Stimulated activated CD8-positive, alpha-beta memory T cell treated with anti-CD3 and anti-CD28 coated beads, Interleukin-15, amount 100 ng/mL, for 1 hour (primary cell): ENCODE measurements at places on chromosomes 12 and 14.

DNA sequence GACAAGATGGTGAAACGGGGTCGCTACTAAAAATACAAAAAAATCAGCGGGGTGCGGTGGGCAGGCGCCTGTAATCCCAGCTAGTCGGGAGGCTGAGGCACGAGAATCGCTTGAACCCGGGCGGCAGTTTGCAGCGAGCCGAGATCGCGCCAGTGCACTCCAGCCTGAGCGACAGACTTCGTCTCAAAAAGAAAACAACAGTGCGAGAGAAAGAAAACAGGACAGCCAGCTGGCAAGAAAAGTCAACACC is 633 bp upstream of the RNU4-2 start:
- no peak for DNase-seq

DNA sequence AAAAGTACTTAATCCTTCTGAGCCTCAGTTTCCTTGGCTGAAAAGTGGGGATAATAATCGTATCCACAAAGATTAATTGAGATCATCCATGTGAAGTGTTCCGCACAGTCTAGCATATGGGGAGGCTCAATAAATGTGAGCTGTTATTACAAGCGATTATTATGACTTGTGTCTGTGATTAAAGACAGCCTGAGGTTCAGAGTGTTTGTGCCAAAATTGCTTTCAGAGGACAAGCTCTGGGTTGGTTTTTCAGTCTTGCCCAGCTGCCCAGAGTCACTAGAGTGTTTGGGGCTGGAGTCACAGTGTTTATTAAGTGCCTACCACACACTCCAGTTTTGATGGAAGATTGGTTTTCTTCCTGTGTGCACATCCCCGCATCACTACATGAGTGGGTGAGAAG is 53.5 kb downstream of the NTF3 start:
- DNase-seq, result no peak

DNA sequence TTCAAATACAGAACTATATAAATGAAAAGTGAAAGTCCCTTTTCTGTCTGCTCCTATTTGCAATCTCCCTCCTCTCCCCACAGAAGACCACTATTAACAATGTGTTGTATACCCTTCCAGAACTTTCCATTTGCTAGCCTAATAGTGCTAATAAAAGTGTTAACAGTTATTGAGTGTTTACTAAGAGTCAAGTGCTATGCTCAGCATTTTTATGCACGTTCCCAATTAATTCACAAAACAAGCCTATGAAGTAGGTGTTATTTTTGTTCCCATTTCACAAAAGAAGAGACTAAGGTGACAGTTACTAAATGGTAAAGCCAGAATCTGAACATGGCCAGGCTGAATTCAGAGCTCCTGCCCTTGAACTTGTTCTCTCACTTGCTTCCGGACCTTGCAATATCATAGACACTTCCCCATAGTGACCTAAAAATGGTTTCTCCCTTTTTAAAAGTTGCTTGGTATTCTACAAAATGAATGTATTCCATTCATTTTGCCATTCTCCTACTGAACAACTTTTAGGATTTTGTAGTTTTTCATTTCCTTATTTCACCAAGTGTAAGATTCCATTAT is 1.6 kb upstream of the PRKAB1 start:
- DNase-seq, result no peak

GRCh38 chr14:35155962-35156361 is 33.6 kb downstream of the PRORP start:
- no peak for DNase-seq

- no peak for DNase-seq
Observed at GRCh38 chr12:117162633-117163032, 27.6 kb downstream of the FBXO21 start.

DNA sequence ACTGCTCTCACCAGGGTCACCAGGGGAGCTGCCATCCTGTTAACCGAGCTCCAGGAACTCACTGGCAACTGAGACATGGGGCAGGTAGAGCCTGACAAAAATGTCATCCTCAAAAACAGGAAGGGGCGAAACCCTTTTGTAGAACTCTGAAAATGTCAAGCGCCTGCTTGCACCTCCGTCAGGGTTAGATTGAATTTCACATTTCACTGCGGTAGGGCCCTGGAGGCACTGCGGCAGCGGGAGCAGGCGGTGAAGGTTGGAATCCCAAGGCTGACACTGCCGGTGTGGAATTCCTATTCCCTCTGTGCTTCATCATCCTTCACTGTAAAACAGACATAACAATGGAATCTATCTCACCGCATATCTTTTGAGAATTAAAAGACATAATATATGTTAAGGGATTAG is 142.8 kb upstream of the TMCC3 start:
- DNase-seq, result no peak

DNA sequence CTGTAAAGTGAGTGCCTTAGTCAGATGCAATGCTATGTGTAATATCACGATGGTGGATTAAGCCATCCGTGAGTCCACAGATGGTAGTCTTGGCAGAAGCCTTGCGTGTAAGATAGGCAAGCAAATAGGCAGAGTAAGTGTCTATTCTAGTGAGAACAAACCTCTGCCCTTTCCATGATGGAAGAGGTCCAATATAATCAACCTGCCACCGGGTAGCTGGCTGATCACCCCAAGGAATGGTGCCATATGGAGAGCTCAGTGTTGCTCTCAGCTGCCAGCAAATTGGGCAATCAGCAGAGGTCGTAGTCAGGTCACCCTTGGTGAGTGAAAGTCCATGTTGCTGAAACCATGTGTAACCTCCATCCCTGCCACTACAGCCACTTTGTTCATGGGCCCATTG is 371.2 kb upstream of the LRFN5 start:
- DNase-seq, result no peak

DNA sequence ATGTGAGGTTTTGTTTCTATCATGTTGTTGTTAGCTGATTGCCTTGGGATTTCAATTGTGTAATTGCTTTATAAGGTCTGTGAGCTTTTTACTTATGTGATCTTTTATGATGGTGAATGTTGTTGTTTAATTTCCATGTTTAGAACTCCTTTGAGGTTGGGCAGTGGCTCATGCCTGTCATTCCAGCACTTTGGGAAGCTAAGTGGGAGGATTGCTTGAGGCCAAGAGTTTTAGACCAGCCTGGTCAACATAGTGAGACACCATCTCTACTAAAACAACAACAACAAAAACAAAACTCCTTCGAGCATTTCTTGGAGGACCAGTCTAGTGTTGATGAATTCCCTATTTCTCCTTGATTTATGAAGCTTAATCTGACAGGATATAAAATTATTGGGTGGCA is 102.1 kb upstream of the PMCH start:
- DNase-seq, result no peak

GRCh38 chr14:57491640-57492039 is 2.0 kb downstream of the CCDC198 start:
- DNase-seq, result no peak

- no peak for DNase-seq
Observed at GRCh38 chr14:55381040-55381439, 30.6 kb downstream of the ATG14 start.

GRCh38 chr12:46794593-46795190 is 31.1 kb downstream of the SLC38A4 start:
- DNase-seq, result no peak

DNA sequence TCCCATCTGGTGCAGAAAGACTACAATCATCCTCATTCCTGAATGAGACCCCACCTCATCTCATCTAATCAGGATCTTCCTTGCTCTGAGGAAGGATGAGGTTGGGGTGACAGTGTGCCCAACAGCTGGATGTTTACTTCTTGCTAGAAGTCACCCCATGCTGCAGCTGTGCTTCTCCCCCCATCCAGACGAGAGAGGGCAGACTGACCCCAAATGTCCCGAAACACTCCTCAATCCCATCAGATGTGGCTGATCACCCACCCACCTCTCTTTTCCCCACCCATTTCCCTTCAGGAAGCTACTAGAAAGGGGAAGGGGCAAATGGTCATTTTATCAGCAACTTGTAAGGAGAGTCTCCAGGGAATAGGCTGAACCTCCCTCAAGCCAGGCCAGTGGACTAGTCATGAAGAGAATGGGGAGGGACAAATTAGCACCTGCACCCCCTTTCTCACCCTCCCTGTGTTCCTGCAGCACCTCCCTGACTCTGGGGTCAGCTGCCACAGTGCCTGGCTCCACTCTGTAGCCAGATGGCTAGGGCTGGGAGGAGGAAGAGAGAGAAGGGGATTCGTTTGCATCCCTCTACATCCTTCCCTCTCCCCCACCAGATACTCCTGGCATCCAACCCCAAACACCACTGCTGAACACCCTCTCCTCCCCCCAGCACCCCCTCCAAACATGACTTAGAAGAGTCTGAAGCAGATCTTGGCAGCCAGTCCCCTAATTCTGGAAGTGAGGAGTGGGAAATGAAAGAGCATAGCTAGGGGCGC is 2.8 kb upstream of the BAZ2A start:
- no peak for DNase-seq

DNA sequence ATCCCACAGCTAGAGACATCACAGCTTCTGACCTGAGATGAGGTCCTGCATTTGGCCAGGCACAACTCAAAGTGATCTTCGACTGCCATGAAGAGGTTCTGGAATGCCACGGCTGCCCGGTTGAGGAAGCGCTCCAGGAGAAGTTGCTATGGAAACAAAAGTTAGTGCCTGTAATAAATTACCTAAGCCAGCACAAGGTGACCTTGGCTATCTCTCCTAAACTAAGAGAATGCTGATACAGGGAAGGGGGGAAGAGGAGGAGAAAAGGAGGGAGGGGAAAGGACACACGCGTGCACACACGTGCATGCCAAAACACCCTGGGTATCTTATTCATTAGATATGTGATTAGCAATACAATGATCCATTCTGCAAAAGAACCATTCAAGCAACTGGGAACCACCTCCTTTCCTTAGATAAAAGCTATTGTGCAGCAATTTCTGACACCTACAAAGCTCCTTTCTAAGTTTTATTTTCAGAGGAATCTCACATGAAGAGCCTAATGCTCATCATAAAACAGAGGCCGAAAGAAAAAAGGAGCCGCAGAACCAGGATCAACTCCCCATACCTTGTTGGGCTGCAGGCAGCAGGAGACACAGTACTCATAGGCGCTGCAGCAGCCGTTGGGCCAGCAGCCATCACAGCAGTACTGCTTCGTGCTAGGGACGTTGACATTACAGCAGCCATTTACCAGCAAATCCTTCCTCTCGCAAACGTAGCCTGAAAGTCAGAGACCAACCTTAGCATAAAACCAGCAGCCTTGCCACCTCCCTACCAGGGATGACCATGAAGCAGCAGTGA is 17.9 kb downstream of the SPRING1 start:
- no peak for DNase-seq

- DNase-seq, result no peak
Observed at GRCh38 chr14:22391908-22392565, 197.0 kb downstream of the DAD1 start.
